ENCODE measurements at places on chromosomes 11 and 22.

- DNase-seq, result no peak
These were observed 33.5 kb downstream of the SCUBE2 start for GRCh38 chr11:9057888-9058287.

- no peak for DNase-seq
These were observed 101.7 kb downstream of the ATM start for GRCh38 chr11:108324587-108324986.

DNA sequence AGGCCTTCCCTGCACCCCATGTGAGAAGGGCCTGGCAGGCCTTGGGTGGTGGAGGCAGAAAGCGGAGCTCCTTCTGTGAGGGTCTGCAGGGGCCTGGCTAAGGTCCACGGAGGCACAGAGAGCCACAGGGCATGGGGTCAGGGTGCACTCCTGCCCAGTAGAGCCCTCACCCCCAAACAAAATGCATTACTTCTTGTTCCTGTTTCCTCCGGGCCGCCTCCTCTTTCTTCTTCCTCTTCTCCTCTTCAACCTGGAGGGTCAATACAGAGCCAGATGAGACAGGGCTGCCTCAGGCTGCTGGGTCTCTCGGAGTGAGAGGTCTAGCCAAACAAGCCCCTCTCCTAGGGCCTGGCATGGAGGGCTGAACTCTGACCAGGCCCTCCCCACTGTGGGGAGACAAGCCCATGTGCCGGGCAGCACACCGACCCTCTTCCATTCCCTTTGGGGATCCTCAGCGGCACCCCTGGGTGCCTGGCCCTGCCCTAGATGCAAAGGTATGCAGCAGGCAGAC, 10.3 kb upstream of the NAP1L4 start:
- DNase-seq, result no peak

DNA sequence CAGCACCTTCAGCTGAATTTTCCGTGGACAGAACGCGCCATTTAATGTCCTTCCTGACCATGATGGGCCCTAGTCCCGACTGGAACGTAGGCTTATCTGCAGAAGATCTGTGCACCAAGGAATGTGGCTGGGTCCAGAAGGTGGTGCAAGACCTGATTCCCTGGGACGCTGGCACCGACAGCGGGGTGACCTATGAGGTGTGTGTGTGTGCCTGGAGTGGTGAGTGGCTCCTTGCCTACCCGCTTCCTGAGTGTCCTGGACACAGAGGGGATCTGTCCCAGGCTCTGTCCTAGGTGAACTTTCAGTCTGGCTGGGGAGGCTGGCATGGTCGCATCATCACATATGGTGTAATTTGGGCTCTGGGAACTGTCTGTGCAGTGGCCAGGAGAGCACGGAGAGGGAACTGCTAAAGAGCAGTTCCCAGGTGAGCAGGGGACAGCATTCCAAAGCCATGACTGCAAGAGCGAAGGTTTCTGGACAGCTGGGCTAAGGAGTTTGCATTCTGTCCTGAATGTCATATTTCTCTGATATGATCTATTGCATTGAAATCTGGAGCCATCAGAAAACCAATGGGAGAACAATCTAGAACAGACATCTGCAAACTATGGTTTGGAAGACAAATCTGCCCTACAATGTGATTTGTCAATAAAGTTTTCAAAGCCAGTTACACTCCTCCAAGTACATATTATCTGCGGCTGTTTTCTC, 104.3 kb downstream of the RRAS2 start:
- DNase-seq, result no peak

DNA sequence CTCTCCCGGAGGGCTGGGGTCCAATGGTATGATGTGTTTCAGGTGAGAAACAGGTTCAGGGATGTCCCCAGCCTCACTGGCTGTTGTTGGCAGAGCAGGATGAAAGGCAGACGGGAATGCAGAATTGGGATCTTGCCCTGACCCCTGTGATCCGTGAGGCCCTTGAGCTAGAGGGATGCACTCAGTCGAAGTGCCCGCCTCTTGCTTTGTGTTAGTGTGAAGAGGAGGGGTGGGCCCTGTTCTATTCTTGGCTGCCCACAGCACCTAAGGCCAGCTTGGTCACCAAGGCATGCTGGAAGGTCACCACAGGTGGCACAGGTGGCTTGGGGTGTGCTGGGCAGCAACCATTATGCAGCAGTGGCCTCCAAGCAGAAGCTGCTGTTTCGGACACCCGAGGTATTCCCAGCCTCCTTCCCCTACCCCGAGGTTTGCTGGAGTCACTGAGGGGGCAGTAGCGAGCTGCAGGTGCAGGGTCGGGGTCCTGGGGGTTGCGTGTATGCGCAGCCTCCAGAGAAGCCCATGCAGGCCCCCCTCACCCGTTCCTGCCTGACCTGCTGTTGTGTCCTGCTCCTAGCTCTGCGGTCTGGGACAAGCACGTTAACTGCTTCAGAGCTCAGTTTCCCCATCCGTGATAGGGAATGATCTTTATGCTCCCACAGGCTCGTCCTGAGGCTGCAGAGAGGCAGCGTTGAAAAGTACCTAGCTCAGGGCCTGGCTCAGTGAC, 13.0 kb downstream of the LRP5 start:
- no peak for DNase-seq

DNA sequence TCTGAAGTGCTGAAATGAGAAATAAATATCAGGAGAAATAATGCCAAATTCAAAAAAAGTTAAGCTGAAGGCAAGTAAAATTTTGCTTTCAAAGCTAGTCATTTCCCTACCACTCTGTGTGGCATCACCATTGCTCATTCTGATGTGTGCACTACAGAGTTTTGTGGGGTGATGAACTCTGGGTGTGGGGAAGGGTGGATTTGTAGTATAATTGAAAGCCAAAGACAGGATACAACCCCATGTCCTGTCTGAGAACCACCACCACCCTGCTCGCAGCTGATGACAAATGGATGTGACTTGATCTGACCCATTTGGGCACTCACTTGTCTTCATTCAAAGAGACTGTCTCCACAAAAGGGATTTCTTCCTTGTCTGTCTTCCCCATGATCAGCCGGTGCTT, 19.3 kb upstream of the TMEM9B start:
- DNase-seq, result no peak

GRCh38 chr22:23223569-23224317, 43.4 kb downstream of the BCR start:
- no peak for DNase-seq

- no peak for DNase-seq
These were observed 114.5 kb upstream of the TTC12 start for GRCh38 chr11:113199866-113200265.

DNA sequence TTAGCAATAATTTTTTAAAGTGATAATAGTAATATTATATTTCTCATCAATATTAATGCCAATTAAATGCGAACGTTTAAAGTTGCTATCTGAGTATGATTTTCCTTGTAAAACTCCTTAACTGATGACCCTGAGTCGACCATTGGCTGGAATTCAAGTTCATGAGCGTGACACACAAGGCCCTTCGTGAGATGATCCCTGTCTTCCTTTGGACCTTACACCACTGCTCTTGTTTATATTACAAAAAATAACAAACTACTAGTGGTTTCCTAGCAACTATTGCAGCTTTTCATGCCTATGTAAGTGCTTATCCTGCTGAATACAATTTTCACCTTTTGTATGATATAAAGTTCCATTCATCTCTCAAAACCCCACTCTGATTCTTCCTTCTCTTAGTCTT, 752.9 kb downstream of the CNTN5 start:
- DNase-seq, result no peak

- DNase-seq, result no peak
These were observed 72.5 kb upstream of the AMPD3 start for GRCh38 chr11:10382518-10382917.

DNA sequence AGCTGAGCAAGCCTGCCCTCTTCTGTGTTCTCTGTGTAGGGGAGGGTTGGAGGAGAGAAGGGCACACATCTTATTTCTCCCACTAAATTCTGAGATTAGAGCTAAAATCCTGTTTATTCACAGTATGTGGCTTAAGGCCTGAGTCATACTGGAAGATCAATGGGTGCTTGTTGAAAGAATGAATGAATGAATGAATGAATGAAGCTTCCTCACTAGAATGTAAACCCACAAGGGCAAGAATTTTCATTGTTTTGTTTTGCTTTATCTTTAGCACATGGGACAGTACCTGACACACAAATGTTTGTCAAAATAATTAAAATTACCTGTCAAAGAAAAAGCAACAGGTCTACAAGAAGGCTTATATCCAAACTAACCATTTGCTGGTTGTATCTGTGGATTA, 50.6 kb upstream of the PAK1 start:
- DNase-seq, result no peak

DNA sequence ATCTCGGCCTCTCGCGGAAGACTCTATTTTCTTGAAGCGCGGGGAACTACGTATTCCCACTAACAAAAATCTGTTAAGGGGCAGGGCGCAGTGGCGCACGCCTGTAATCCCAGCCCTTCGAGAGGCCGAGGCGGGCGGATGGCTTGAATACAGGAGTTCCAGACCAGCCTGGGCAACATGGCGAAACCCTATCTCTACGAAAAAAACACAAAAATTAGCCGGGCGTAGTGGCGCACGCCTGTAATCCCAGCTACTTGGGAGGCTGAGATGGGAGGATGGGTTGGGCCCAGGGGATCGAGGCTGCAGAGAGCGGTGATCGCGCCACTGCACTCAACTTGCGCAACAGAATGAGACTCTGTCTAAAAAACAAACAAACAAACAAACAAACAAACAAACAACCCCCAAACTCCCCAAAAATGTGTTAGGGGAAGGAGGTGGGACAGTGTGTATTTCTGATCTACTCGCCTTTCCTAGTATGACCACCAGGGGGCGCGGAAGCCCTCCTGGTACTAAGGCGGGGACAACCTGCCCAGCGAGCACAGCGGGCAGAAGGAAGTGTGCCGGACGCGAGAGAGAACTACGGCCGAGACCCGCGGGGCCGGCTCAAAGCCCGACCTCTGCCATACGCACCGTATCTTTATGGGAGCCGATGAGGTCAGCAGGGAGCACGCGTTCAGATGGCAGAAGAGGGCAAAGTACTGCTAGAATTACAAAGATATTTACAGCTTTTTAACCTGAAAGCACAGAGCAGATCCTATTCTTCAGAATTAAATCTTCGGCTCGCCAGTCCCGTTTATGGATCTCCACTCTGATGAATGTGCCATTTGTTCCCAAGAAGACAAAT, 1.3 kb upstream of the STX3 start:
- DNase-seq, result peak; percentile 82

DNA sequence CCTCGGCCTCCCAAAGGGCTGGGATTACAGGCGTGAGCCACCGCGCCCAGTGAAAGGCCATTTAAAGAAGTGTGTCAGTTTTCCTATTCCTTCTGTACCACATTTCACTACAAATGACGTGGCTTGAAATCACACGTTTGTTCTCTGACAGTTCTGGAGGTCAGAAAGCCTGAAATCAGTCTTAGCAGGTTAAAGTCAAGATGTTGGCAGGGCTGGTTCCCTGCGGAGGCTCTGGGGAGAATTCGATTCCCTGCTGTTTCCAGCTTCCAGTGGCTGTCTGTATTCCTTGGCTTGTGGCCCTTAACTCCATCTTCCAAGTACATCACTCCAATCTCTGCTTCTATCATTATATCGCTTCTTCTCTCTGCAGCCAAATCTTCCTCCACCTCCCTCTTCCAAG, 383.2 kb downstream of the LARGE1 start:
- DNase-seq, result no peak

DNA sequence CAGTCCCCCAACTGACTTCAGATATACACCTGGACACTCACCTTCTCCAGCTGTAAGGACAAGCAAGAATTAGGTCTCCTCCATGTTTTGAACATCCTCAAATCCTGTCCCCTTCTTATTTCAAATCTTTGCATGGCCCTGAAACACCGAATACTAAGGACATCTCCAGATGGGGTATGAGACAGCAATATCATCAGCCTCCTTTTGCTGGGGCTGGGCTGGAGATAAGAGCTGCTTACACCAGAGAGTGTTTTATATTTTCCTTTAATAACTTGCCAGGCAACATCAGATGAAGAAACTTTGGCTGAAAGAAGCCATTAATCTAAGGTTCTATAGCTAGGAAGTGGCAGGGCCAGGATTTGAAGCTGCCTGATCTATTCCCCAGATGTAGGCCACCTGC, 21.6 kb downstream of the TUG1 start:
- DNase-seq, result no peak

GRCh38 chr22:40727070-40727963, 48.0 kb downstream of the MCHR1 start:
- DNase-seq, result no peak

GRCh38 chr11:14021738-14022137, 59.2 kb downstream of the SPON1 start:
- DNase-seq, result no peak

DNA sequence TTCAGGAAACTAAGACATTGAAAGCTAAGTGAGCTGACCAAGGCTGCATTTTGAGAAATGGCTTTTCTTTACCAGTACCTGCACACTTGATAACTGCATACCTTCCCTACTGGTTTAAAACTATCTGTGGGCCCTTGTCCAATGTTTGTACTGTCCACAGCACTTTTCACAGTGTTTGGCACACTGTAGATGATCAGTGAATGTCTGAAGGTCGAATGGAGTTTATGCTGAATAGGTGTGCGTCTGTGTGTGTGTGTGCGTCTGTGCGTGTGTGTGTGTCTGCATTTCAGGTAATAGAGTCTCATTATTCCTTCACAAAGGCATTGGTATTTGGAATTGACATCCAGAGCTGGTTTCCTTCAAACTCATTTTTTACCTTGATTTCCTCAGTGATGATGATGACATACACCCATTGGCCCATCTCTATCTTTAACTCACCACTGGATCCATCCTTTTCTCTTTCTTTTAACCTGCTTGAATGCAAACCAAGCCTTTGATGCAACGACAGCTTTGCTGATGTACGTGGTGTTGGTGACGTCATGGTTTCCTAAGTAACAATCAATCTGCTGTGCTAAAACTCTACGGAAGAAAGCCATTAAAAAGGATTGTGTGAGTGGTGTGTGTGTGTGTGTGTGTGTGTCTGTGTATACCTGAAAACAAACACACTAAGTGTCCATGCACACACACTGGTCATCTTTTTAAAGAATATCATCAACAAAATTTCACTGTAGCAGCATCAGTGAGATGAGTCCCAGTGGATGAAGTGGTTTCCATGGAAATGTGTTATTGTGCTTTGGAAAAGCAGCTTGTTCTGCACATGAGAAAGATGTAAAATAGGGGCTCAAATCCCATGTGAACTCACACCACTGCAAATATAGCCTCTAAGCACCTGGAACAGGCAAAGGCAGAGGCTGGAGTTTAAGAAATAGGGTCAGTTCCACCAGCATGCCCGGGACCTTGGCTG, 490.2 kb upstream of the B3GAT1 start:
- no peak for DNase-seq

- no peak for DNase-seq
These were observed 82.6 kb downstream of the SLC1A2 start for GRCh38 chr11:35336726-35337125.

- no peak for DNase-seq
These were observed 9.4 kb upstream of the CASP12 start for GRCh38 chr11:104907521-104908185.

- no peak for DNase-seq
These were observed 1330.2 kb downstream of the LRRC4C start for GRCh38 chr11:40129266-40129665.

GRCh38 chr22:23204541-23205157, 24.3 kb downstream of the BCR start:
- DNase-seq, result no peak

- DNase-seq, result peak; percentile 49
These were observed 6.4 kb upstream of the ARFGAP3 start for GRCh38 chr22:42863349-42863961.

GRCh38 chr11:125175896-125176575, 11.5 kb downstream of the PKNOX2 start:
- DNase-seq, result no peak

All from KG1 (cell line).